ENCODE measurements at places on chromosomes 6 and 20.

DNA sequence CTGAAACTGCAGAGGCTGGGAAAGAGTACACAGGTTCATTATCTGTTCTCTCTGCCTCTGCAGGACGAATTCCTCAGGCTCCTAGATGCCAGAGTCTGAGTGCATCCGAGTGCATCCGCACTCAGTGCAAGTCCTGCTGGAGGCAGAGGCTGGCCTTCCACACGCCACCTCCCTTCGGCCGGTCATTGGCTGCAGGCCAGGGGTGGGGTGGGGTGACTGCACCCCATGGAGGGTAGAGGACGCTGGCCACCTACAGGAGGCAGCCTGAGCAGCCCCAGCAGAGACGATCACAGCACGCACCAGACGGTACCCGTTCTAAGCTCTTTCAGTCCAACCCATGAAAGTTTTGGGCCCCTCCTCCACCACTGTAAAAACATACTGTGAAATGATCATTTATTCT lies 11.7 kb downstream of the SFT2D1 start:
- no peak for DNase-seq

DNA sequence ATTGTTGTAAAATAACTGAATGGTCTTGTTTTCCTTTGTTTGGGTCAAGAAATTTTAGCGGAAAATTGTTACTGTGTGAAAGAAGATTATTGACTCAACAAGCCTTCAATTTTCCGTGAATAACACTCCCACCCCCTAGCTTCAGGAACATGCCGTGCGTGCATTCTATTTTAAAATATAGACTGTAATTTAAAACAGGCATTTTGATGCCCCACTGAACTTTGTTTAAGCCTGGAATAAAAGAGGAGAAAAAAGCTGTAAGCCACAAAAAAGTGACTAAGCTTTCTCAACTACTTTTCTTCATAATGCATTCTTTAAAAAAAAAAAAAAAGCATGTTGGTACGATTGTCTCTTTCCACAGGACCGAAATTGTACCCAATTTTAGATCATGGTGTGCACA lies 166.0 kb downstream of the ARID1B start:
- DNase-seq, result no peak

GRCh38 chr6:150773969-150774368 lies 91.5 kb upstream of the MTHFD1L start:
- DNase-seq, result no peak

GRCh38 chr20:63702036-63702665 lies 5.6 kb downstream of the ARFRP1 start:
- no peak for DNase-seq

DNA sequence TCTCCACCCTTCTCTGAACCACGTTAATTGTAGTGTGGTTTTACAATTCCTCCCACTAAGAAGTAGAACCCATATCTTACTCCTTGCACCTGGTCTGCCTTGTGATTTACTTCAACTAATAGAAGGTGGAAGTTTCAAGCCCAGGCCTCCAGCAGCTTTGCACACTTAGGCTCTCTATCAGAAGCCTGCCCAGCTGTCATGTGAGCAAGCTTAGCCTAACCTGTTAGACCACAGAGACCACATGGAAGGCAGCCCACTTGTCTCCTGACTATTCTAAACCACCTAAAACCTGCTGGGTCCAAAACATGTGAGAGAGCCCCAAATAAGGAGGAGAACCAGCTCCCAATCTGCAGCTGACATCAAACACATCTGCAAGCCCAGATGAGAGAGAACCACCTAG lies 127.6 kb upstream of the BTBD3 start:
- DNase-seq, result no peak

GRCh38 chr6:160764847-160765246 lies 62.8 kb downstream of the PLG start:
- DNase-seq, result no peak

DNA sequence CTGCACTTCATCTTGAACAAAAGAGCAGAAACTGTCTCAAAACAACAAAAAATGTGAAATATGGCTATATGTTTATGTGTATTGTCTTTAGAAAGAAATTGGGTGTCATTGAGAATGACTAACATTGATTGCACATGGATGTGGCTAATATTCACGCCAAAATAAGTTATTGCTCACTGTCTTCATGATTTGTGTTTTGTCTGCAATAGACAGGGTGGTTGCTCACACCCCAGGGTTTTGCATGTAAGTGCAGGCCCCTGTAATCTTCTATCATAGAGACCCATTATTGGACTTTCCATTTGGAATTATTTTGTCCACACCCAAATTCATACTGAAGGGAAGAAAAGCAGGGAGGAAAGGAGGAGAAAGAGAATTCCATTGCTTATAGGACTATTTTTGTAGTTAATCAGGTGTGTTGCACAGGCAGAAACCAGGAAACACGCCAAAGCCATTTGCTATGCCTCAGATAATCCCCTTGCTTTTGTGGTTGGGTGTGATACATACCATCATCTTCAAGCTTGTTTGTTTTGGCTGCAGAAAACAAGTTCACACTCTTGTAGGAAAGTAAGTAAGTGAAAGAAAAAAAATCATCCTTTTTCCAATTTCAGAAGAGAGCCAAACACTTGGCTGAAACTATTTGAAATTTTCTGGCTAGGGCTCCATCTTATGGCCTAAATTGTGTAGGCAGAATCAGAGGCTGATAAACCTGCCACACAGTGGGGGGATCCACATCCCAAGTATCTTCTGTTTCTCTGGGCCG lies 214.1 kb downstream of the COL12A1 start:
- no peak for DNase-seq

- DNase-seq, result no peak
Measured at GRCh38 chr20:20549267-20549612, 163.2 kb downstream of the RALGAPA2 start.

DNA sequence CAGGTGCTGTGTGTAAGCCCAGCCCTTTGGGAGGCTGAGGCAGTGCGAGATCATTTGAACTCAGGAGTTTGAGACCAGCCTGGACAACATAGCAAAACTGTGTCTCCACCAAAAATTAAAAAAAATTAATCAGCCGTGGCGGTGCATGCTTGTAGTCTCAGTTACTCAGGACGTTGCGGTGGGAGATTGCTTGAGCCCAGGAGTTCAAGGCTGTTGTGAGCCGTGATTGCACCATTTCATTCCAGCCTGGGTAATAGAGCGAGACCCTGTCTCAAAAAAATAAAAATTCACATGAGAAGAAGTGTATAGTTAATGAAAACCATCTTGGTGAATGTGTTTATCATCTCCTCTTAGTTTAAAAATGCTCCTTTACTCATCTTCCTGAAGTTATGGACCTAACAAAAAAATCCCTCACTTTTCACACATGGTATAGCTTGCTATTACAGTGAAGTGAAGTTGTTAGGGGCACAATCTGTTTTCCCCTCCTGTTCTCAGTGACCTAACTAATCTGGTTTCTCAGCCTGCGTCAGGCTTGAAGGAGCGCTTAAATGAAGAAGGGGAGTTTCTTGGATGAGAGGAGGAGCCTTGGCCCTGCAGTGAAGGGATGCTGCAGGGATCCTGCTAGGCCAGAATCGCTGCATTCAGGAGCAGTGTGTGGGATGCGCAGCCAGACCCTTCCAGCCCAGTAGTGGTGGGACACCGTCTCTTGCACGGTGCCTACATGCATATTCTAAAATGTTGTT lies 45.3 kb downstream of the JARID2 start:
- no peak for DNase-seq

GRCh38 chr20:48898896-48899530 lies 22.5 kb upstream of the ARFGEF2 start:
- DNase-seq, result no peak

GRCh38 chr6:143141442-143141841 lies 80.8 kb downstream of the AIG1 start:
- DNase-seq, result no peak

GRCh38 chr6:41578217-41579087 lies 32.3 kb downstream of the FOXP4 start:
- no peak for DNase-seq

DNA sequence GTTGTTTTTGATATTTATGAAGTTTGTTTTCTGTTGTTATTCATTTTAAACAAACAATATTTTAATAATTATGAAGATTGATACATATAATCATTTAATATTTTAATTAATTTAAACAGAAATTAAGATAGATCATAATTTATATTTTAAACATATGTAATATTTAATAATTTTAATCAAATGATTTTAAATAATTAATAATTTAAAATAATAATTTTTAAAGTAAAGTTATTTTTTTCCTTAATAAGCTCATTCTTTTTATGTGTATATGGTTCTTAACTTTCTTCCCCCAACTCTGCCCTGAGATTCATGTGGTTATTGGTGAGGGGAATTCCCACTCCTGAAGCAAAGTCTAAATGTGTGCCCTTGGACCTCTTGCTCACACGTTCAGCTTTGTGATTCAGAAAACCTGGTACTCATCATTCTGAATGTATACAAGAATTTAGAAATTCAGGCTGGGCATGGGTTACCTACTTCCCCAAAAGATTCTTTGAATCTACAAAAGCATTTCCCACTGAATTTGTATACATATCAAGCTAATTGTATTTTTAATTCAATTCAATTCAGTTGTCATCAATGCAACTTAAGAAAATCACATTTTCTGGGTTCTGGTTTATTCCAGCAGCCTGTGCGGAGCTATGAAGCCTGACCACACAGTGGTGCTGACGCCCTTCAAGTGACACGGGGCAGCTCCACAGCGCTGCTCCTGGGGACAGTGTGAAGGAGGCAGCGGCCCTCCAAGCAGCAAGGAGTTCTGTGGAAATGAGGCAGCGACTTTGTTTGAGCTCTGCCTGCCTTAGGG lies 168.9 kb upstream of the UST start:
- peak; percentile 18 for DNase-seq

- DNase-seq, result no peak
Measured at GRCh38 chr6:38572186-38572813, 67.4 kb downstream of the BTBD9 start.

- DNase-seq, result no peak
Measured at GRCh38 chr6:134936931-134937330, 13.0 kb downstream of the ALDH8A1 start.

- DNase-seq, result no peak
Measured at GRCh38 chr6:92122746-92123145, 1296.6 kb downstream of the EPHA7 start.

- DNase-seq, result no peak
Measured at GRCh38 chr6:122580737-122581136, 29.5 kb upstream of the PKIB start.

DNA sequence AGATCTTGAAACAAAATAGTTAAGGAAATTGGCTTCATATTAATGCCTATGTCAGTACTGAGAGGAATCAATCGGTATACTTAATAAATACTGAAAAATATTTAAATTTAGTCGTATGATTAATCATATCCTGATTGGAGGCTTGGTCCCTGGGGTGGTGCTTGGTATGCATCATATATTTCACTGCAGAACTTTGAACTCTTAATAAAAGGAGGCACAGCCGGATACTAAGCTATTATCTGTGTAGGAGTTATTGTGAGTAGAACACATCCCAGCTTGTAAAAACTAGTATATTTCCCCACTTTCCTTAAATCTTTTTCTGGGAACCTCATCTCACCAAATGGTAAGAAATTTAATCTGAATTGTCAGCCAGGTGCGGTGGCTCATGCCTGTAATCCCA lies 42.4 kb upstream of the SCAF8 start:
- DNase-seq, result no peak

GRCh38 chr6:167697316-167697715 lies 129.4 kb upstream of the AFDN start:
- no peak for DNase-seq

- DNase-seq, result no peak
Measured at GRCh38 chr6:123323452-123324329, 313.1 kb downstream of the TRDN start.

- no peak for DNase-seq
Measured at GRCh38 chr20:22074635-22075034, 369.2 kb downstream of the PAX1 start.

GRCh38 chr6:136501514-136501913 lies 48.7 kb downstream of the MAP7 start:
- DNase-seq, result no peak

DNA sequence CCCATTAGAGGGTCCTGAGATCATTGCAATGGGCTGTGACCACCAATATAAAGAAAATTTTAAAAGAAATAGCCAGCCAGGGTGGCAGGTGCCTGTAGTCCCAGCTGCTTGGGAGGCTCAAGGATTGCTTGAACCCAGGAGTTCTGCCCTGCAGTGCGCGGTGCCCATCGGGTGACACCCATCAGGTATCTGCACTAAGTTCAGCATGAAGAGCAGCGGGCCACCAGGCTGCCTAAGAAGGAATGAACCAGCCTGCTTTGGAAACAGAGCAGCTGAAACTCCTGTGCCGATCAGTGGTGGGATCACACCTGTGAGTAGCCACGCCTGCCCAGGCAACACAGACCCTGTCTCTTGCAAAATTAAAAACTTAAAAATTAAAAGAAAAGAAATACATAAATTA lies 102.5 kb upstream of the FOXC1 start:
- no peak for DNase-seq

DNA sequence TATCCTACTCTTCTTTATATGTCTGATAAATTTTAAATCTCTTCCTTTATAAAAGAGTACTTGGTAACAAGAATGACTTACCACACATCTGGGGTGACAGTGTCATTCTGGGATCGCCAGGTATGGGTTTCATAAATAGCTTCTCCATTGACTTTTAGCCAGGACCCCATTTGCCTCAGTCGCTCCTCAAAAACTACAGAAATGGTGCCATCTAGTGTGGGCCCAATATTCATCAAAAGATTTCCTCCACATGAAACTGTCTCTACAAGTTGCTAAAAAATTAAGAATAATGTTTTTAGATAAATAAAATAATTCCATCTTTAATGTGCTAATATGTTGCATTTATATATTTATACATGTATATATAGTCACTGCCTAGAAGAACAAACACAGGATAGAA lies 9.7 kb downstream of the FUCA2 start:
- DNase-seq, result no peak

DNA sequence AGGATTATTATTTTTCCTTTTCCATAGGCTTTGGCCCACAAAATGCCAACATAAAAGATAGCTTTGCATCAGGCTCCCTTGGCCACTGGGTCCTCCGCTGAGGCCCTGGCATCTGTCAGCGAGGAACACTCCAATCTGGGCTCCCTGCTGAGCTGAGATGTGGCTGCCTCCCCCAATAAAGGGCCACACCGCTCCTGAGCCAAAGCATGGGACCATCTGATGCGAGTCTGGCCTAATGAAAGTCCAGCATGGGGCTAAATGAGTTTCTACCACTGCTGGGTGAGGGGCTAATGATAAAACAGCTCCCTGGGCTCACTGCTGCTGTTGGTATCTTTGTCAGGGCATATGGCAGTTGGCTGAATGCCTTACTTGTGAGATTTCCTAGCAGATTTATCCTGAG lies 817.5 kb upstream of the SLC35B3 start:
- no peak for DNase-seq

- no peak for DNase-seq
Measured at GRCh38 chr6:127484212-127484863, 25.1 kb upstream of the KIAA0408 start.

- DNase-seq, result no peak
Measured at GRCh38 chr20:2756056-2756611, 44.3 kb downstream of the CPXM1 start.

GRCh38 chr6:38339914-38340313 lies 299.8 kb downstream of the BTBD9 start:
- DNase-seq, result no peak
